SHP77 (cell line): ENCODE measurements at places on chromosomes 11 and 22.

- DNase-seq, result no peak
These were observed 20.3 kb downstream of the SPTBN2 start for GRCh38 chr11:66708701-66709100.

- no peak for DNase-seq
These were observed 30.5 kb downstream of the TMPRSS5 start for GRCh38 chr11:113675565-113675964.

DNA sequence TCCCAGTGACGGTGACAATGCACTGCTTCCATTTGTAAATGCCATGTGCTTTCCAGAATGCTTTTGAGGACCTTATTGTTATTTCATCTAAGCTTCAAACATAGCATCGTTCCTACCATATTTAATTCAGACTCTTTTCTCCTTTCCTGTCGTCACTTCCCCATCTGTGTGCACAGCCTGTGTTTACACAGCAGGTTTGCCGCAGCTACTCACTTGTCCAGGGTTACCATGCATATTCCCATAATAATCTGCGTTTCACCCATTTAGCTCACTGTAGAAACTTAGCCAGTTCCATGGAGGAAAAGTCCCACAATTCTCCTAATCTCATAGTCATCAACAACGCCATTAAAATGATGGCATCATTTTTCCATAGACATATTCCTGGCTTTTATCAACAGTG lies 48.0 kb downstream of the FLI1 start:
- DNase-seq, result no peak

DNA sequence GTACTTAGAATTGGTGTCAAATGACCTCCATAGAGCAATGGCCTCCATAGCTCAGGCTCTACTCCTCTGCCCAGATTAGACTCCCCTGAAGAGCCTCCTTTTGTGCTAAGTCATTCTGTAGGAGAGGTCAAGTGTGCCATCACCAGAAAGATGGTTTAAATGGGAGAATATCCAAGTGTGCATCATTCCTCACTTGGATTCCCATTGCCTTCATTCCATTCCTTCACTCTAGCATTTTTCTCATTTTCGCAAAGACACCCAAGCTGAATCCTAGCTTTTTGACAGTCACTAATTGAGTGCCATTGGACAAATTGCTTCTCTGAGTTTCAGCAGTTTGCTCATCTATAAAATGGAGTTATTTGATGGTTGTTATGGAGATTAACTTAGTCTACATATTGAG lies 16.9 kb downstream of the CLMP start:
- no peak for DNase-seq

GRCh38 chr22:23575601-23576000 lies 4.5 kb downstream of the IGLL1 start:
- DNase-seq, result no peak

DNA sequence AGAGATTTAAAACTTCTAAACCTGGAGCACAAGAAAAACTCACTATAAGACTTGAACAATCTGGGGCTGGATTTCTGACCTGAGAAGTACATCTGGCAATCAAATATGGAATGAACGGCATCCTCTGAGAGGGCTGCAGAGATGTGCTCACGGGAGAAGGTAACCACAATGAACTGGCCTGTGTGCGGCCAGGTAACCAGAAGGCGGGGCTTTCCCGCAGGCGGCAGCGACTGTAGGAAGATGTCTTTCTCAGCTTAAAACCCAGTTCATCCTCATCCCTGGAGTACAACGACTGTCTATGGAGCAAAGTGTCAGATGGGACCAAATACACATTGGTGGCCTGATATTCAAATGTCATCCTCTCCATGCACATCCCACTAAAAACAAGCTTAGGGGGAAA lies 24.5 kb downstream of the MICAL3 start:
- DNase-seq, result no peak

GRCh38 chr22:30857791-30858190 lies 110.8 kb downstream of the MORC2 start:
- peak; percentile 9 for DNase-seq

GRCh38 chr11:15910761-15911160 lies 445.6 kb downstream of the SOX6 start:
- no peak for DNase-seq

- no peak for DNase-seq
These were observed 1025.8 kb downstream of the FAM181B start for GRCh38 chr11:81707881-81708280.

DNA sequence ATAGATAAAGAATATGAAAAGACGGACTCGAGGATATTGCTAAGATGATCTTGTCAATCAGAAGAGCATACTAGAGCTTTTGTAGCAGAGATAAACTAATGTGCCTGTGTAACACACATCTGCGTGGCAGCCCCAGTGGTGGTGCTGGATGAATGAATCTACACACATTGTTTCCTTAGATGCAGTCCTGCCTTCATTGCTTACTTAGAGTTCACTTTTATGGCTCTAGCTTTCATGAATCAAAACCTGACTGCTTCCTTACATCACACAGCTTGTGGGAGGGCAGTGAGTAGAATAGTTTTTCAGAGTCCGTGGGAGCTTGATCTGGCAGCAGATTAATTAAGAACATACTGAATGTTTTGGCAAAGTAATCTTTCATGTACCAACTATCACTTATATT lies 83.7 kb downstream of the EXT2 start:
- no peak for DNase-seq

DNA sequence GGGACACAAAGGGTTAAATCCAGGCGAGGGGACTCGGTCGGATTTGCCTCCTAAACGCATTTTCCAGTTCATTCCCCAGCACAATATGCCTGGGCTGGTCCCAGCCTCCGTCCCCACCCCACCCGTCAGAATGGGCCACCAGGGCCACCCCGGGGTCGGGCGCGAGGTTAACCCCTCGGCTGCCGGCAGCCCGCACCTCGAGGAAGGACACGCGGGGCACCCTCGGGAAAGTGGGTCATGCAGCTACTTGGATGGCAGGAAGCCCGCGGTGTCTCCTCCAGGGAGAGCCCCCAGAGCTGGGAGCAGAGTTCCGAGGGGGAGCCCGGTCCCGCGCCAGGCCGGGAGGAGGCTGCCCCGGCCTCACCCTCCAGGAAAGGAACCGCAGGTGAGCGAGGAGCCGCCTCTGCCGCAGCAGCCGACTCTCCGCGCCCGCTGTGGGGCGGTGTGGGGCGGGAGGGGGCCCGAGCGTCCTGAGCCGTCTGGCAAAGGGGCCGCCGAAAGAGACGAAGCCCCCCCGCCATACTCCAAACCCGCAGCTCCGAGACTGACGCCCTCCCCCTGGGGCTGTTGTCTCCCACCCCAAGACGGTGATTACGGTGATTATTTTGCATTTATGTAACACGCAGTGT lies 1.4 kb downstream of the NECTIN1 start:
- DNase-seq, result peak; percentile 28

- DNase-seq, result no peak
These were observed 12.8 kb downstream of the PTPRJ start for GRCh38 chr11:47992959-47993820.

DNA sequence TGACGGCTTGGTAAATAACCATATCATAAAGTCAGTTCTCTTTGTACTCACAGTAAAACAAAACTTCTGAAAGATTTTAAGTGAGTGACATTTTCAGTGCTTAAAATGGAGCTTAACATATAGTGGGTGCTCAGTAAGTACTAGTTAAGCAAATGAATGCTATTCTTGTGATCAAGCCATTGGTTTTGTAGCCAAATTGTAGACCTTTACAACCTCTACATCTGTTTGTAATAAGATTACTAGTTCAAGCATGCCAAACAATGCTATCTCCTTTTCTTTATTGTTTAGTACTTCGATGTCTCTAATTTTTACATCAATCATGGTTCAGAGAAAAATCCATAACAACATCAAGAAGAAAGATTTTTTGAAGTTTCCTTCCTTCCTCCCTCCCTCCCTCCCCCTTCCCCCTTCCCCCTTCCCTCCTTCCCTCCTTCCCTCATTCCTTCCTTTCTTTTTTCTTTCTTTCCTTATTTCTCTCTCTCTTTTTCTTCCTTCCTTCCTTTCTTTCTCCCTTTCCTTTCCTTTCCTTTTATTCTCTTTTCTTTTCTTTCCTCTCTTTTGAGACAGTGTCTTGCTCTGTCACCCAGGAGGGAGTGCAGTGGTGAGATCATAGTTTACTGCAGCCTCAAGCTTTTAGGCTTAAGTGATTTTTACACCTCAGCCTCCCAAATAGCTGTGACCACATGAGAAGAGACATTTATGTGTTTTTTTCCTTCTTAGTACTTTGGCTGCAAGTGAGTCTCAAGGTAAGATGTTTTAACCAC lies 5.7 kb upstream of the OR51B4 start:
- no peak for DNase-seq

- DNase-seq, result peak; percentile 71
These were observed 1.9 kb upstream of the PEX26 start for GRCh38 chr22:18075720-18076497.

DNA sequence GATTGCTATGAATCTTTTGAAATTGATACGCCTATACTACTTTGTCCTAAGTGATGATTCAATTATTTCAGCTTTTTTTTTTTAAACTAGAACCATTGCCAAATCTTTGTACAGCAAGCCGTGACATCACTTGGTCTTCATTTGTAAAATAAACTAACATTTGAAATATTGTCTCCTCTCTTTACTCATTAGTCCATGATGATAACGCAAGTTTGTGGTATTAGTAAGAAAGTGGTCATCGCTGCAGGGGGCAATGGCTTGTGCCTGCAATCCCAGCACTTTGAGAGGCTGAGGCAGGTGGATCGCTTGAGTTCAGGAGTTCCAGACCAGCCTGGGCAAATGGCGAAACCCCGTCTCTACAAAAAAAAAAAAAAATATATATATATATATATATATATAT lies 12.9 kb upstream of the ARHGAP42 start:
- DNase-seq, result no peak

- no peak for DNase-seq
These were observed 124.0 kb downstream of the ME3 start for GRCh38 chr11:86548271-86548917.

DNA sequence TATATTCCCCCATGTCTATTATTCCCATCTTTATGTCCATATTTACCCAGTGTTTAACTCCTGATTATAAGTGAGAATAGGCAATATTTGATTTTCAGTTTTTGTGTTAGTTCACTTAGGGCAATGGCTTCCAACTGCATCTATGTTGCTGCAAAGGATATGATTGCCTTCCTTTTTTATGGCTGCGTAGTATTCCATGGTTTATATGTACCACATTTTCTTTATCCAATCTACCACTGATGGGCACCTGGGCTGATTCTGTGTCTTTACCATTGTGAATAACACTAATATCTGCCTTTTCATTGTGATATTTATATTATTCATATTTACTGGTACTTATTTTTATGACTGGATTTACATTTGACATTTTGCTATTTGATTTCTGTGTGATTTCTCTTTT lies 649.6 kb downstream of the NTM start:
- no peak for DNase-seq

DNA sequence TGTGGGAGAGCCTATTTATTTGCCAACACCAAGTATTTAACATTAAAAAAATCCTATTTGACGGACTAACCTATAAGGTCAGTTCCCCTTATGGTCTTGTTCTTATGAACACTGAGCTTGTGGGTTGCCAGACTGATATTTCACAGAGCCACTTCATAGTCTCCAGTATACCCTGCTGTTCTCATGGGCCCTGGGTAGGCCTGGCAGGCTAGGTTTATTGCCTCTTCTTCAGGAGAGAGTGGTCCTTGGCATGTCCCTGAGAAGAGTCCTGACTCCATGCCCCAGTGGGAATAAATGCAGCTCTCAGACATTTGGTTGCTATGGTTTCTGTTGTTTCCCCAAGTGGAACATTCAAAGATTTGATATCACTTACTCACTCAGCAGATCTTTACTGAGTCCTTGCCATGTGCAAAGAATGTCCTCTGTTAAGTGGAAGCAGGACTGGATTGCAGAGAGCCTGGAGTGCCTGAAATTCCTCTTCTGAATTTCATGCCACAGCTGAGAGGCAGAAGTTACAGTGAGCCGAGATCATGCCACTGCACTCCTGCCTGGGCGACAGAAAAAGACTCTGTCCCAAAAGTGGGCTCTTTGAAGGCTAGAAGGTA lies 15.7 kb downstream of the SLC5A1 start:
- DNase-seq, result no peak

- DNase-seq, result no peak
These were observed 22.8 kb downstream of the SERPIND1 start for GRCh38 chr22:20796731-20797130.

DNA sequence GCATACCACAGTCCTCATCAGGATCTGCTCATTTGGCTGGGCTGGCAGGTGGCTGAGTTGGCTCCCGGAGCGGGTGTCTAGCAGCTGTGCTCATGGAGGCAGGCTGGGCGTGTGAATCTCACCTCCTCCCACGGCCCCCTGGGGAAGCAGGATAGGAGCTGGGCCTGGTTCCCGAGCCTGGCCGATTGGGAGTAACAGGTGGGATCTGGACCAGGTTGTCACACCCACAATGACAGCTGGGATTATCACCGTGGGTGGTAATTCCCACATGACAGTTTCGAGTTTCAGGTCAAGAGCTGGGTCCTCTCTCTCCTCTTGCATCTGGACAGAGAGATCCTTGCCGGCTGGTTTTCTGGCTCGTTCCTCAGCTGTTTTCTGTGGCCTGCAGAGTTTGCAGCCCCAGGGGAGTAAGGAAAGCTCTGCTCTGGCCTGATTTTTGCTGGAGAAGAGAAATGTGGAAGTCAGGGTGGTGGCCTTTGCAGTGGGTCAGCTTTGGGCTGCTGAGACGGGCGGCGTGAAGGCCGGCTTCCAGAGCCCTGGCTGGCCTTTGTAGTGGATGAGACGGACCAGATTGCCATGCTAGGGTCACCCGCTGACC lies 57.0 kb downstream of the BCR start:
- peak; percentile 80 for DNase-seq

GRCh38 chr11:94544646-94545263 lies 1.0 kb downstream of the FUT4 start:
- no peak for DNase-seq

GRCh38 chr22:33780531-33781136 lies 139.6 kb downstream of the LARGE1 start:
- DNase-seq, result no peak

GRCh38 chr11:75352588-75353206 lies 1.2 kb upstream of the ARRB1 start:
- DNase-seq, result no peak

- no peak for DNase-seq
These were observed 30.8 kb downstream of the FEZ1 start for GRCh38 chr11:125465255-125465654.

GRCh38 chr22:26658671-26659478 lies 1.5 kb downstream of the MIAT start:
- DNase-seq, result peak; percentile 95

DNA sequence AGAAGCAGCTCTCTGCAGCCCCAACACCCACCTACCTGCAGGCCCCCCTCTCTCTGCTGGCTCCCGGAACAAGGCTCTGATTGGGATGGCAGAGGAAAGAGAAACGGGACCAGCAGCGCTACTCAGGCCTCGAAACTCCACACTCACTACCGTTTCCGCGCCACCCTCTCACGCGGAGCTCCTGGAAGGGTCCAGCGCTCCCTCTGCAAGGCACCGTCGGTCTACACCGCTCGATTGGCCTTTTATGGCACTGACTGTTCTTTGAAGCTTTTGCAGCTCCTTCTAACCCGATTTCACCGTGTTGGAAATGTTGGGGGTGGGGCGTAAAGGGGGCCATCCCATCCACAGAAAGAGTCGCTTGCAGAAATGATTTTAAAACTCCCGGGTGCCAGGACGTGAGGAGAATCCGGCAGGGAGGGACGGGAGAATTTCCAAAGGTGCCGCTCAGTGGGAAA lies 323 bp upstream of the PANX1 start:
- DNase-seq, result no peak
